ENCODE measurements at places on chromosomes 5 and 9.

- DNase-seq: no peak
These were observed 60.1 kb downstream of the PDE4D start for GRCh38 chr5:59833448-59833847.

DNA sequence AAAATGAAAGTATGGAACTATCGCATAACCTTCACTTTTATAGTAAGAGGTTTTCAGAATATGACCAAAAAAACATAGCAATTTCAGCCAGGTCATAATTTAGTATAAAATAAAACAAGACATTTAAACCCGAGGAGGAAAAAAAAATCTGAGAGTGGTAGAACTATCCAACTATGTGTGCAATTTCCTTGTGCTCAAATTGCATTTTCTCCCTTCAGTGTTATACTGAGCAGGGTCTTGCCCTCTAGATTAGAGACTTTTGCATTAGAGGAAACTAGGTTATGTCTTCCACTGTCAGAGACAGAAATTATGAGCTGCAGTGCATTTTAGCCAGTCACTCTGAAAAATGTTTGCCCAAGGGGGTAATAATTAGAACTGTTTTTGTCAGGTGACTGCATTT, 330.6 kb downstream of the NR2F1-AS1 start:
- DNase-seq: no peak

DNA sequence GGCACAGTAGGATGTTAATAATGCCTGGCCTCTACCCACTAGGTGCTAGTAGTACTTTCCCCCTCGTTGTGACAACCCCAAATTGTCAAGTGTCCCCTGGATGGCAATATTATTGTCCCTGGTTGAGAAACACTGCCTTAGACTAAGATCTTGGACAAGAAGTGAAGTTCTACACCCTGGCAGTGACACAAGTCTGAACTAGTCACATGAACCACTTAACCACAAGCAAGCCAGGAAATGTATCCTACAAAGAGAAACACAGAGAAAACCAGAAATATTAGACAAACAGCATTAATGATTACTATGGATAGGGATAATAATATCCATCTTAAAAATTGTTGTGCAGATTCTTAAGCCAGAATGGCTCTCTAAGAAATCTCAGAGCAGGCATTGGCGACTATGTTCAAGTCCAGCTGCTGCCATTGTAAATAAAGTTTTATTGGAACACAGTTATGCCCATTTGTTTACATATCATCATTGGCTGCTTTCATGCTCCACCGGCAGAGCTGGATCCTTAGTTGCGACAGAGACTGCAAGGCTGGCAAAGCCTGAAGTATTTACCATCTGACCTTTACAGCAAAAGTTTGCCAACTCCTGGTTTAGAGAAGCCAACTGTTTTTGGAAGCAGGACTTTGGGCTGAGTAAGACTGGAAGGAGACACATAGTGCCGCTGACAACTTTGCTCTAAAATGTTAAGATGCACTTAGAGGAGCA, 80.8 kb downstream of the NTRK2 start:
- peak; percentile 39 for DNase-seq

GRCh38 chr5:81760521-81760920, 9.6 kb upstream of the SSBP2 start:
- DNase-seq: no peak

DNA sequence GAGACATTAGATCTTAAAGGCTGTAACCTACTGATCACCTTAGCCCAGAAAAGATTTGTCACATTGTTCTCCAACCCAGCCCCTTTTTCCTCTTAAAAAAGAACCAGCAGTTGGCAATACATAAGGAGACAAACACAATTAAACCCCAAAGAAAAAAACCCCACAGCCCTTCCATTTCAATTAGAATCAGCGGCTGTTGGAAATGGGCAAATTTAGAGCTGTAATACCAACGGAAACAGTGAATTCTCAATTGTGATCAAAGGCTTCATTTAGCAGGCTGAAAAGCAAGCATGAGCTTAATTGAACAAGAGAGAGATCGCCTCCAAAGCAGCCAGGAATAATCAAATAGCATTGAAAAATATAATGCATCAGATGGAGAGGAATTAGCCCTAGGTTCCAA, 153.6 kb downstream of the FAM114A2 start:
- DNase-seq: no peak

DNA sequence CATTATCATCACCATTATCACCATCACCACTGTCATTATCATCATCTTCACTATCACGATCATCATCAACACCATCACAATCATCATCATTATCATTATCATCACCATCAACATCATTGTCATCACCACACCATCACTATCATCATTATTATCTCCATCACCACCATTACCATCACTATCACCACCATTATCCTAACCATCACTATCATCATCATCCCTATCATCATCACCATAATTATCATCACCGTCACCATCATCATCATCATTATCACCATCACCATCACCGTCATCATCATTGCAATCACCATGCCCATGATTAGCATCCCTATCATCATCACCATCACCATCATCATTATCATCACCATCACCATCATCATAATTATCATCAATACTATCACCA, 311.9 kb downstream of the IRX2 start:
- DNase-seq: no peak

GRCh38 chr5:67805666-67806348, 409.7 kb upstream of the PIK3R1 start:
- DNase-seq: no peak

GRCh38 chr5:101455851-101456250, 552.8 kb upstream of the ST8SIA4 start:
- no peak for DNase-seq

- DNase-seq: no peak
These were observed 103.2 kb downstream of the MSX2 start for GRCh38 chr5:174827558-174827957.

GRCh38 chr5:78819166-78819565, 165.9 kb downstream of the ARSB start:
- no peak for DNase-seq

- DNase-seq: peak; percentile 47
These were observed 848 bp downstream of the RAD50 start for GRCh38 chr5:132557478-132558172.

DNA sequence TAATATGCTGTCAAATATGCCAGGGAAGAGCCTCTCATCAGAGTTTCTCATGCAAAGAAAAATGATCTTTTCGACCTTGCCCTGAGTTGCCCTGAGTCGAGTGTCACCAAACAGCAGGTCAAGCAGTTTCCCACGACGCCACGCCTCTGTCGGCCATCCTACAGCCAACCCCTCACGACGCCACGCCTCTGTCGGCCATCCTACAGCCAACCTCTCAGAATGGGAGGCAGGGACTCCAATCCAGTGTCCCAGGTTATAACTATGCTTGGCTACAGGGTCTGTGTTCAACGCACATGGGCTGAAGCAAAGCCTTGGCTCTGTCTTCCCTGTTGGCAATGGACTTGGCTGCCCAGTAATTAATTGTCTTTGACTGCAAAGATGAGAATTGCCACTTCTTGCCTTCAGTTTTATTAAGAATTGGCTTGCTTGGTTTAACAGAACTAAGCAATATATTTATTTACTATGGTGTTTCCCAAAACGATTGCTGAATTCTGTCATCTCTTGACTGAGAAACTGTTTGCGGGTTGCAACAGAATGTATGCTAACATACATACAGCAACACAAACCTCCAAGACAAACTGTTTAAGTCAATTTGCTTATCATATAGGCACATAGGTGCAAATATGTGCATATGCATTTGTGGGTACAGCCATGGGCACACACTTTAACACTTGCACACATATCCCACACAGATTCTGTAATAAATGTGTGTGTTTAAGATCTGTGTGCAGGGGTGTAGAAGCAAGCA, 352.9 kb downstream of the GLIS3 start:
- no peak for DNase-seq

DNA sequence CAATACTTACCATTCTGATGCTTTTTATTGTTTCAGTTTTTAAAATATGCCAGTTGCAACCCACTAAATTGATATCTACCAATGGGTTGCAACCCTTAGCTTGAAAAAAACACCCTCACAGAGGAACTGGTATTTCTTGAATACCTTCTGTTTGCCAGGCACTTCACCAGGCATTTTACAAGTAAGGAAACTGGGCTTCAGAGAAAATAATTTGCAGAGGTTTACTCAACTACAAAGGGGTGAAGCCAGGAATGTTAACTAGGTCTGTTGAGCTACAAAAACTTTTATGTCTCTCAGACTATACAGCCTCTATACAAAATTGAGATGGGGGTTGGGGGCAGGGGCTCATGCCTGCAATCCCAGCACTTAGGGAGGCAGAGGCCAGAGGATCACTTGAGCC, 65.0 kb downstream of the STX17 start:
- no peak for DNase-seq

DNA sequence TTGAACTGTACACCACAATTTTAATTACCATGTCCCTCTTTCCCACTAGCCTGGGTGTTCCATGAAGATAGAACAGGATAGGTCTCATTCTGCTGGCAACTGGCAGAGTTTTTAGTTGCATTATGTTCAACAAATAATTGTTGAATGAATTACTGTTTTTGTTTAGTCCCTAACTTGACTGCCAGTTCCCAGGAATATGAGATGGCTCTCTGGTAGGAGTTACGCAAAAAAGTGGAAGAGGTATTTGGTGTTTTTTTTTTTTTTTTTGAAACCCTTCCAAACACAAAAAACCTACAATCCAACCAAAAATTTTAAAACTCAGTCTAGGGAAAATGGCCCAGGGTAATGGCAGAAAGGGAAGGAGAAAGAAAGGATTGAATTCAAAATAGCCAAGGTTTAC, 153.6 kb downstream of the GNAQ start:
- no peak for DNase-seq

GRCh38 chr5:90874066-90874465, 315.5 kb downstream of the ADGRV1 start:
- no peak for DNase-seq

DNA sequence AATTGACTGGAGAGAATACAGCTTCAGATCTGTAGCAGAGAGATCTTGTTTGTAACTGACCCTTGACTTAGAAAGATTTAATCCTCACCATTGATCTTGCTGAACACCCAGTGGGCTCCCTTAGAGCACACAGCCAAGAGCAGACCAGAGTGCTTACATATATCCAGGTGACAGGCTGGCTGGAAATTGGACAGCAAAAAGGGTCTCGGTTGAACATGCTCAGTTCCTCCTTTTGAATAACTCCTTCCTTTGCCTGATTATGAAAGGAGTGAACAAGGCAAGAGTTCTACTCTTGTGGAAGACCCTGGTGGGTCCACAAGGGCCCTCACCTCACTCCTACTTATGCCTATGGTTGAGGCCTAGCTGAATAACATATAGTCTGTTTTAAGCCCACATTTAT, 134.2 kb upstream of the LHFPL2 start:
- no peak for DNase-seq

- DNase-seq: no peak
These were observed 42.0 kb upstream of the PITX1 start for GRCh38 chr5:135076051-135076491.

DNA sequence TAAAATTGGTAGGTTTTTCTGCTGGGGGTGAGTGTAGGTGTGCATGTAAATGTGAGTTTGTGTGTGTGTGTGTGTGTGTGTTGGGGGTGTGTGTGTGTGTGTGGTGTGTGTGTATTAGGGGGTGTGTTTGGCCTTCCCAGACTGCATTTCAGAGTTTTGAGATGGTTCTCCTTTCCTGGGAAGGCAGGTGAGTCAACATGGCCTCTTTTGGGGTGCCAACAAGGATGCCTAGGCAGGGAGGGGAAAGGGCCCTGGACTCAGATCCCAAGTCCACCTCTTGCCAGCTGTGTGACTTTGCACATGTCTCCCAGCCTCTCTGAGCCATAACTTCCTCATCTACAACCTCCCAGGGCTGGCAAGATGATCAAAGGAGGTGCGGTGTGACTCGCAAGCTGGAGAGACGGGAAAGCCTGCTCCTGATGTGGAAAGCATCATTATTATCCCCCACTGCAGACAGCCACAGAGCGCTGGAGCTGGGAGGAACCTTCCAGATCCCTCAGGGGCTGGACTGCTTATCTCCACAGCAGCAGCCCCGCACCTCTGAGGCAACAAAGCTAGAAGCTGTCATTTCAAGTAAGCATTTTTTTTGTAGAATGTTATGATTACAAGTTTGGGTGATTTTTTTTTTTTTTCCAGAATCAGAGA, 63.5 kb upstream of the TBC1D2 start:
- DNase-seq: no peak

DNA sequence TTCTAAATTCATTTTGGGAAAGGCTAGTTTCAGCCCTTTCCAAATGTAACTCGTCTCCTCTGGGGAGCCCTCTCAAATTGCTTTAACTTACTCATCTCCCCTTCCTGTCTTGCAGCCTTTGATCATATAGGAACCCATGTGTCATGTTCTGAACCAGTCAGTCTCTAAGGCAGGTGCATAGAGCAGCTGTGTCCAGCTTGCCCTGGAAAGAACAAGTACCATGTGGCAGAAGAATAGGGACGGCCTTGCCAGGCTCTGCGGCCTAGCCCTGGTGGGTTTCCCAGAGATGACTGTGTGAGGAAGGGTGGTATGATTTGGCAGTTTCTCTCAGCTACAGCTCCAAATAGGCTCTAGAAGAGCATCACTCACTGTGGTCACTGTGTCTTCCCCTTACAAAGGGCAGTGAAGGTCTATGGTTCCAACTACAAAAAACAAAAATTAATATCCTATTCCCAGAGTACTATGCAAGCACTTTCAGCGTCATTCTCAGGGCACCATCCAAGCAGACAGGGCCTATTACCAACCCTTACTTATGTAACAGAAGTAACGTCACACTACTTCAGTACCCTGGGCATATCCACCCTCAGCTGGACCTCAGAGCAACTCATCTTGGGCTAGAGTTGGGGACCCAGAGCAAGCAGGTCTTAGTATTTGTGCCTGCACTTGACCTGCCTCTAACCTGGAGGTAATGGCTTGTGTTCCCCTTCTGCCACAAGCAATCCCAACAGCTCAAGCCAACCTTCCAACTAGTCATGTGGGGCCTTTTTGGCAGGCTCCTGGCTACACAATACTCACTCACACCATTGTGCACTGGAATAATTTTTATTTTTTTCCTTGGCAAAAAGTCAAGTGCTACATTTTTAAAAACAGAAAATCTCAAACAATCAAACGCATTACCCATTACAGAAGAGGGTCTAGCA, 37.2 kb upstream of the UBAP2 start:
- peak; percentile 22 for DNase-seq

- DNase-seq: no peak
These were observed 52.8 kb downstream of the HABP4 start for GRCh38 chr9:96502539-96503373.

GRCh38 chr5:139954462-139954861, 88.6 kb downstream of the NRG2 start:
- no peak for DNase-seq

GRCh38 chr5:54249210-54250028, 61.0 kb downstream of the ARL15 start:
- no peak for DNase-seq

DNA sequence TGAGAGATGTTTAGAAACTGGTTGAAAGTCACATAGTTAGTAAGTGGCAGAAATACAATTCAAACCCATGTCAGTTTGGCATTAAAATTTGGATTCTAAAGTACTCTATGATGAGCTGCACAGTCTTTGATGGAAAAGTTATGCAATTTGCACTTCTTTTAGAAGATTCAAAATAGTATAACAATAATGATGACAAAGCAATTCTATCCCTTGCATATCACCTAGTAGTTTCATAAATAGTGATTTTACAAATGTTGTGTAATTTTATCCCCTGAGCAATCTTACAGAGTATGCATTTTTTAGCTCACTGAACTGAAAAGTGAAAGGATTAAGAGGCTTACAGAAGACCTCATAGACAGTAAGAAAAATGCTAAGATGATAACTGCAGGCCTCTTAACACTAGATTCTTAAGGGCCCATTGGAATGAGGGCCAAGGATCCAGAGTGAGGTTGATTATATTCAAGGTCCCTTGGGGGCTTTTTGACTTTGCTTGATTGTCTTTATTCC, 3.7 kb downstream of the C5orf46 start:
- DNase-seq: no peak

- no peak for DNase-seq
These were observed 63.3 kb upstream of the ZFR start for GRCh38 chr5:32507738-32508434.
